T-helper 2 cell (primary cell): ENCODE measurements at places on chromosomes 1 and 21.

GRCh38 chr1:6962996-6963911 lies 178.0 kb downstream of the CAMTA1 start:
- peak; percentile 47 for DNase-seq

- no peak for DNase-seq
Measured at GRCh38 chr1:35453031-35453430, 104.2 kb downstream of the KIAA0319L start.

DNA sequence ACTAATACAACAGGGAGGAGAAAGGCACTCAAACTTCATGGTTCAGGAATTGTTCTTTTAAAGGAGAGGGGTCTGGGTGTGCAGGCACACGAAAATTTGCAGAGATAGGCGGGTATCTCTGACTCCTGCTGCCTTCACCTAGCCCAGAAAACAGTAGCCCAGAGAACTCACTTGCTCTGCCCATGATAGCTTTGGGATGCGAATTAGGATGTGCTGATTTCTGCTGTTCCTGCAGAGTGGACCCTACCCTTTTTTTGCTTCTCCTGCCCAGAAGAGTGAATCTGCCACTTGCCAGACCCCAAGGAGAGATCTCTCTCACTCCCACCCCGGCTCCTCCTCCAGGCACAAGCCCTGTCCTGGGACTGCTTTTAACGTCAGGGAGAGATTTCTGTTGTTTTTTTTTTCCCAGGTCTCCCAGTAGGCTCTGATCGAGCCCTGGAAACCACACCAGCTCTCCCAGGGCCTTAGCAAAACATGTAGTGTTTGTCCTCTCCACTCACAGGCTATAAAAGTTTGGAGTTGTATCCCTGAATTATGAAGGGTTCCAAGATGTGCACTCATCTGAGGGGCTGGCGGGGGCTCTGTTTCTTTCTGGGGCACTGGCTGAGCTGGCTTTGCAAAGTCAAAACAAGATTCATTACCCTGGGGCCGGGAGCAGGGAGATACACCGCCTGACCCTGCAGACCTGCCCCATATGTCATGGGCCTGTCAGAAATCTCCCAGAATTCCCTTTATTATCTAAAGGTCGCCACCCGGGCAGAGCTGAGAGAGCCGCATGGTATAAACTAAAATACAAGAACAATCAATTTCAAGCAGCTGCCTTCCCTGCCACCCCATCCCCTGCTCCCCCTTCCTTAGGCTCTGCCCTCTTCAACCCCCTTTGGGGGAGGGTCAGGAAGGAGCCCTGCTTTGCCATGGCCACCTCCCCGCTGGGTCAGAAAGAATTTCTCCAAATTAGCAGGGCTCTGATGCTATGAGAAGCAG lies 17.9 kb downstream of the PLXNA2 start:
- no peak for DNase-seq

DNA sequence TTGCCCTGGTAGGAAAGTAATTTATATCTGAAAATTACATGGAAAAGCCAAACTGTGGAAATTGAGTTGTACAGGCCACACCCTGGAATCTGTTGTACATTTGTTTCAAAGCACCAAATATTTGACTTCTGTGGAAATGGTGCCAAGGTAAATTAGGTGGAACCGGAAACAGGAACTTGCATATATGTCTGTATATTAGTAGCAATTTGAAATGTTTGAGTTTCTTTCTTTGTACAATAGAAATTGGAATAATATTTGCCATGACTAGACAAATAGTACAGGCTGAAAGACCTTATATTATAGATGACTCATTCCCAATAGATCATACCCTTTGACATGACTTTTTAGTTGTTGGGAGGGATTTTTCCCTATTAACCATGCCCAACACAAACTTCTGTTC lies 10.5 kb upstream of the TAF1A start:
- DNase-seq, result no peak

GRCh38 chr1:198643808-198644207 lies 5.0 kb downstream of the PTPRC start:
- DNase-seq, result no peak

- DNase-seq, result no peak
Measured at GRCh38 chr1:198238121-198238520, 81.3 kb downstream of the NEK7 start.

DNA sequence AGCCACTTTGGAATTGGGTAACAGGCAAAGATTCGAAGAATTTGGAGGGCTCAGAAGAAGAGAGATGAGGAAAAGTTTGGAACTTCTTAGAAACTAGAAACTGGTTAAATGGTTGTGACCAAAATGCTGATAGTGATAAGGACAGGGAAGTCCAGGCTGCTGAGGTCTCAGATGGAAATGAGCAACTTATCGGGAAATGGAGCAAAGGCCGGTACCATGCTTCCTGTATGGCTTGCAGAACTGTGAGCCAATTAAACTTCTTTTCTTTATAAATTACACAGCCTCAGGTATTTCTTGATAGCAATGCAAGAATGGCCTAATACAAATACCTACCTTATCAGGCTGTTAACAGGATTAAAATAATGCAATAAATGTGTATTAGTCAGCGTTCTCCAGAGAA lies 9.4 kb upstream of the TLR5 start:
- DNase-seq, result no peak

DNA sequence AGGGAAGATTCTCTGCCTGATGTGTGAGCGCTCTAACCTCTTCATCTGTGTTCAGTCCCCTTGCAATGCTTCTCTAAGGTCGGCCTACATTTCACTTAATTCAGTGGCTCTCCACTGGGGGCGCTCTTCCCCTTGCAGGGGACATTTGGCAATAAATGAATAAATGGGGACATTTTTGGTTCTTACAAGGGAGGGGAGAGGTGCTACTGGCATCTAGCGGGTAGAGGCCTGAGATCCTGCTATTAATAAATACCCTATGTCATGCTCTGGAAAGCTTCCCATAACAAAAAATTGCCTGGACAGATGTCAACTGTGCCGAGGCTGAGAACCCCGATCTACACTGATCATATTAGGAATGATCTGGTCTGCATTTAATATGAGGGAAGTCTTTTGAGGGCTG lies 25.9 kb upstream of the DNAJC11 start:
- peak; percentile 47 for DNase-seq

- DNase-seq, result no peak
Measured at GRCh38 chr1:195105281-195105680, 1503.0 kb downstream of the KCNT2 start.
